ENCODE measurements at places on chromosomes 2 and 18. TPM values are rescaled to one million over a fixed set of nuclear protein-coding genes. Genes with fewer than 3 reads are reported as not detected.

- no peaks in the 10 kb centered on the region for H3K36me3 ChIP-seq
- H3K4me1 ChIP-seq: no peaks in the 10 kb centered on the region
- H3K27ac ChIP-seq: no peak overlapping the region
- H3K4me3 ChIP-seq: no peak overlapping the region
- DNase-seq: no peak
- no peaks in the 10 kb centered on the region for H3K27me3 ChIP-seq
These were observed 130.0 kb downstream of the CDH19 start for GRCh38 chr18:66473882-66474281.

DNA sequence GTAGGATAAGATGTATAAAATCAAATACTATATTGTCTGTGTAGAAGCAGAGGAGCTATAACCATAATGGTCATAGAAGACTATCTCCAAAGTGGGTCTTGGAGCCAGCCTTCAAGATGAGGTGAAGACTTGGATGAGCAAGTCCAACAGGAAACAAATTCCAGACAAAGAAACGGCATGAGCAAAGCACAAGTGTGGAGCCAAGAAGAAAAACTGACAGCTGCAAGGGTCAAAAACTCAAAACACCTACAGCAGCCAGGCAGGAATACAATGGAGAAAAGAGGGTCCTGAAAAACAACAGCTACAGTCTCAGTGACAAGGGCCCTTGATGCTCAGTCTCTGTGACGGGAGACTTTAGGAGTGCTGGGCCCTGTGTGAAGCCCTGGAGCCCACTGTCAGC is 102.4 kb downstream of the STK39 start:
- no peak for DNase-seq
- no peaks in the 10 kb centered on the region for H3K27me3 ChIP-seq
- H3K36me3 ChIP-seq: peaks cover 8% of the 10 kb centered on the region
- H3K4me1 ChIP-seq: no peaks in the 10 kb centered on the region
- no peak overlapping the region for H3K4me3 ChIP-seq

SMCHD1 gene
- 84.4 TPM for total RNA-seq

SLC4A3 gene
- 4.0 TPM for total RNA-seq

COL3A1 gene
- total RNA-seq: 1,297 TPM

CDH2 gene
- 47.2 TPM for total RNA-seq

Measured in SJSA1 (cell line).